ENCODE measurements at places on chromosomes 5 and 9.

DNA sequence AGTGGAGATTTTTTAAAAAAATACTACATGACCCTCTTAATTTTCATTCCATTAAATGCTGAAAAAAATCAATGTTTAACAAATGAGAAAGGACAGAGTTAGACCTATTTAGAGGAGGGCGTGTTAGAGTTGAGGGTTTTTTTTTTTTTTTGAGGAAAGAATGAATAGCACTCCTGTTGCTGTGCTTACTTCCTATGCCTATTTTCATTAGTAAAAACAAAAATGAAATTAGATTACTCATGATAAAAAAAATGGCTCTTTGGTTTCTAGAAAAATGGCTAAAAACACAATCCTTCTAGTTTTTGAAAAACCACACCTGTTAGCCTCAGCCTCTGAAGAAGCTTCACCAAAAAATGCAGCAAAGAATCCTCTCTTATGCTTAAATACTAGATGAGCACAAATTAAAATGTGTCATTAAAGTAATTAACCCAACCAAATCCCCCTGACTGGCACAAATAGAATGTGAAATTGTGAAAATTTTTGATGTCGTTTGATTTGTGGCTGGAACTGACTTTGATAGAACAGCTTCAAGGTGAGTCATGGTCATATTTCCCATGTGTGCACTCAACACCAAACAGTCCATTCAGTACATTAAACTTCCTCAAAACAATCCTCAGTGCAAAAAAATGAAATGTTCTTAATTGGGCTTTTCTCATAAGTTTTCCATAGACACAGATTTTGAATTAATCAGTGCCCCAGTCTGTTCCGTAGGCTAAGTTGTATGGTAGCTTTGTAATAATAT is 98.0 kb downstream of the MACIR start:
- DNase-seq, result no peak

- no peak for DNase-seq
These were observed 63.5 kb upstream of the OSMR start for GRCh38 chr5:38782180-38782835.

DNA sequence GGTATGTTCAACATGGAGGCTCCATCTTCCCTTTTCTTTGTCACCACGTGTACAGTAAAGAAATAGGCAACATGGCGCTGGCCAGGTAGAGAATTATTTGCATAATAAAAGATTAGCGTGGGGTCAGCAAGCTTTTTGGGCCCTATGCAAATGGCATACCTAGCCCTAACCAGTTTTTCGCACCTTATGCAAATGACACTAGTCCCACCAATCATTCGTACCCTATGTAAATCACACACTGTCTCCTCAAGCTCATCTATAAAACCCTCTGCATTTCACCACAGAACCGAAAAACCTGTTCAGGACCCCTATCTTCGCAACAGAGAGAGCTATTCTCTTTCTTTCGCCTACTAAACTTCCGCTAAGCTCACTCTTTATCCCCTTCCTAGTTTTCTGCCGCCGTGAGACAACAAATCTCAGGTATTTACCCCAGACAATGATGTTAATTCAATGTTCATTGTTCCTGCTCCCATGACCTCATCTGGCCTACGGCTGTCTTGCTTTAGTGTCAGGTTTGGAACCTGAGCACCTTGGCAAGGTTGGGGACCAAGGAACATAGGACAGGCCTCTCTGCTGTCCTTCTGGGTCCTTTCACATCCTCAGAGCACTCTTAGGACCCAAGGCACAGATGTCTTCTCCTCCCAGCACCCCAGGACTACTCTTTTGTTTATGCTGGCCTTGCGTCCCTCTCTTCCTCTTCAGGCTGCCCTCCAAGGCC is 180.7 kb upstream of the RAI14 start:
- DNase-seq, result no peak

- DNase-seq, result no peak
These were observed 39.8 kb downstream of the CYSTM1 start for GRCh38 chr5:140214831-140215230.

Measured in activated naive CD4-positive, alpha-beta T cell treated with anti-CD3 and anti-CD28 coated beads, Interleukin-2, amount 10 ng/mL, durations not matched to agents 7 days and 5 days (primary cell).